CD4-positive, alpha-beta T cell treated with Interleukin-6 at 100 ng/mL for 8 hours (primary cell): ENCODE measurements at places on chromosomes 6 and 20.

GRCh38 chr6:14986370-14986769 is 259.5 kb upstream of the JARID2 start:
- DNase-seq: no peak

DNA sequence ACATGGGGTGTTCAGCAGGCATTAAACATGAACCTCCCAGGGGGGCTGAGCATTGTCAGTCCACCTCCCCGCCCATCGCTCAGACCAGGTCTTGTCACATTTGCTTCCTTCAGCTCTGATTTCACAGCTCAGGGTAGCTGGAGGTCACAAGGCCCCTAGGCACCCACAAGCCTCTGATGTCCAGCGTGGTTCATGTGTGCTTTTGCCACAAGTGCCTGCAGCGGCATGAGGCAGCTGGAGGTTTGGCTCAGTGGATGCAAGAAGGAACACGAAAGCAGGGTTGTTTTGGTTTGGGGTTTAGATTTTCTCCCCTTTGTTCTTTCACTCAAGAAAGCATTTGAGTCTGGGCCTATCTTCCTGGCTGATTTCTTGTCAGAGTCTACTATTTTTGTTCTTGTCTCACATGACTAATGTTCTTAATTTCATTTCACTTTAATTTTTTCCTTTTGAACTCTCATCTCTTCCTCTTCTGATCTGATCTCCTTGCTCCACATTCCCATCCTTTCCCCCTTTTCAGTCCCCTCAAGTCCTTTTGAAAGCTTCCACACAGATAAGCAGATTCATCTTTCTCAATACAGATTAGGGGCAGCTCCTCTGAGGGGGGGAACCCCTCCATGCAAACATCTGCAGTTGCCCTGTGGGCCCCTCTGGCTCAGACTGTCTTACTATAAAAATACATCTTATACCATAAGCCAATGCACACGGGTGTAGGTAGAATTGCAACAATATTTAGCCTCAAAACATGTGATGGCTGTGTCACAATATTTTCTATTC is 68.1 kb upstream of the CEP85L start:
- DNase-seq: peak; percentile 48

DNA sequence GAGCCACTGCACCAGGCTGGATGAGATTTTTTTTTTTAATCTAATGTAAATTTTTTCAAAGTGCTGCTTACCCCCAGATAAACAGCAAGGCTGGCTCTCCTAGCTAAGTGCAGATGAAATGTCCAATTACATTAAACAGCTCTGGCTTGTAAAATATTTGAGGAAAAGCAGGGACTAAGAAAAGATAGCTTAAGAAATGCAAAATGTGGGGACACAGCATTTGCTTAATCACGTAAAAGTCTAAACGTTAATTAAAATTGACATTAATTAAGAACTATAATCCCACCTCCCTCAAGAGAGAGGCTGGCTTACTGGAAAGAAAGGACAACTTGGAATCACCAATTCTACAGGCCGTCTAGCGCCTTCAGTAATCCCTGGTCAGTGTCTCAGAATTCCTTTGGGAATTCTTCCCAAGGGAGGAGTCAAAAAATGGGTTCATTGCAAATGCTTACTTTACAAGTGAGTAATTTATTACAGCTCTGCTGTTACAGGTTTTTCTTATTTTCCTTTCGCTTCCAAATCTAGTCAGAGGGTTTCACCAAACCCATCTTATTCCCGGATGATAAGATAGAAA is 13.6 kb upstream of the MARCKS start:
- no peak for DNase-seq

- no peak for DNase-seq
These were observed 39.4 kb upstream of the ARMH2 start for GRCh38 chr6:24838081-24838480.

- no peak for DNase-seq
These were observed 661.3 kb downstream of the BCKDHB start for GRCh38 chr6:80767808-80768207.

DNA sequence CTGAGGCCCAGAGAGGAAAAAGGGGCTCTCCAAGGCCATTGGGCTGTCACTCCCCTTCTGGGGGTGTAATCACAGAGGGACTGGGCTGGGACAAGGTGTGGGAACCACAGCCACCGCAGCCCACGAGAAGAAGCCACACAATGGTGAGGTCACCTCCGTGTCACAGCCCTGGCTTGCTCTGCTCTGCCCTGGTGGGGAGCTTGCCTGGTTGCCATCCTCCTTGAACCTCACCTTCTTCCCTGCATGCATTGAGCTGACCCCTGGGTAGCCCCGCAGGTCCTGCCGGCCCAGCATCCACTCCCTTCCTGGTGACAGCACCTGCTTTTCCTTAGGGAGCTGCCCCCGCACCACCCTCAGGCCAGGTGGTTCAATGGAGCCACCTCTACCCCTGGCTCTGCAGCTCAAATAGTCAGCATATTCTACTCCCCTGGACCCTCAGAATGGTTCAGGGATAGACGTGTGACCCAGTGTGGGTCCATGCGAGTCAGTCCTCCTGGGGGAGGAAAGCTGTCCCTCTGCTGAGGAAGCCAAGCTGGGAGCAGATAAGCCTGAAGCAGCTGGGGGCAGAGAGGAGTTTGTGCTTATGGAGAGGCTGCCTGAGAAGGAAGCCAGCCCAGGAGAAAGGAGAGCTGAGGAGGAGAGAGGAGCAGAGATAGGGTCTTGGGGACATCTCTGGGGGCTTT is 21.3 kb downstream of the RBM38 start:
- DNase-seq: no peak

GRCh38 chr20:7850775-7851490 is 89.3 kb downstream of the HAO1 start:
- no peak for DNase-seq

GRCh38 chr6:38987503-38987902 is 61.1 kb upstream of the GLP1R start:
- DNase-seq: no peak

GRCh38 chr20:46034039-46034438 is 5.0 kb downstream of the SLC12A5 start:
- DNase-seq: no peak

- DNase-seq: no peak
These were observed 537.9 kb downstream of the TENT5A start for GRCh38 chr6:81214414-81215091.

- DNase-seq: no peak
These were observed 20.0 kb upstream of the ARMC12 start for GRCh38 chr6:35716798-35717197.

GRCh38 chr20:10352934-10353824 is 80.8 kb downstream of the MKKS start:
- no peak for DNase-seq

DNA sequence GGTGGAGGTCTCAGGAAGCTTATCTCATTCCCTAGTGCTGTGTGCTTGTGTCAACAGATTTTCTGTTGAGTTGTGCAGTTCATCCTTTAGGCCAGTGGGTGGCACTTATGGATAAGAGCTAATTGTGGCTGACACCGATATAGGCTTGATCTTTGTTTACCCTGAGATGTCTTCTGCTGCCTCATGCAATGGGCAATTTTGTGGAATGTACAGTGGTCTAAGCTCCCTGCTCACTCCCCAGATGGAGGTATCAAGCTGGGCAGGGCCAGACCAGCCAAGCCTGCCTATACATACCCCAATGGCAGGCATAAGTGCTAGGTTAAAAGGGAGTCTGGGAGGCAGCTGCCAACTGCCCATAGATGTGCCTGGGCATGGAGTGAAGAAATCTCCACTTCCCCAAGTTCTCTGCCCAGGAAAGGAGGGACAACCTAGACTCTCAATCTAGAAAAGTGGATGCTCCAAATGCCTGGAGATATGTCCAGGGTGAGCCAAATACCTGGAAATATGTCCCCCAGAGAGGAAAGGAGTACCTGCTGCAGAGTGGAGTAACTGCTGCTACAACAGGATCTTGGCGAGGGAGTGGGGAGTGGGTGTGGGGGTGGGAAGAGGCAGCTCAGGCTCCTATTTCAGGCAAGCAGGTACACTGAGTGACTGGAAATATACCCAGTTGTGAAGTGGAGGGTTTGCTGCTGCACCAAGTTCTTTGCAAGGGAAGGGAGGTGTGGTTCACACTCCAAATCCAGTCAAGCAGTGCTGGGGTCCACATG is 53.2 kb upstream of the ARG1 start:
- DNase-seq: peak; percentile 54

- DNase-seq: peak; percentile 37
These were observed 1.7 kb downstream of the KCNK15 start for GRCh38 chr20:44747166-44748004.

- no peak for DNase-seq
These were observed 139.7 kb upstream of the TMEM170B start for GRCh38 chr6:11397622-11398450.

DNA sequence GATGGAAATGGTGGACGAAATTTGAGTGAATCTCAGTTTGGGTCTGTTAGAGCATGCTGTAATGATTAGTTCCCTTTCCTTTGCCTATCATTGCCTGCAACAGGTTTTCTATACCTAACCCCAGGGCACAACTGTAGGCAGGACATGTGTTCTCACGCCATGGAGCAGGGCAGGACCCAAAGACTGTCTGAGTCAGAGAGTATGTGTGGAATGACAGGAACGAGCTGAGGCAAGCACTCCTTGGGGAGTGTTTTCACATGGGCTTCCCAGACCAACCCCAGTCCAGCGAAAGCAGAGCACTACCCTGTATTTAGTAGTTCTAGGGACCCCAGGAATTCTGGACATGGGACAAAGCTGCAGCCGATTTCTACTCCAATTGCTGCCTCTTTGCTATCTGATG is 234.2 kb downstream of the HACE1 start:
- DNase-seq: no peak

DNA sequence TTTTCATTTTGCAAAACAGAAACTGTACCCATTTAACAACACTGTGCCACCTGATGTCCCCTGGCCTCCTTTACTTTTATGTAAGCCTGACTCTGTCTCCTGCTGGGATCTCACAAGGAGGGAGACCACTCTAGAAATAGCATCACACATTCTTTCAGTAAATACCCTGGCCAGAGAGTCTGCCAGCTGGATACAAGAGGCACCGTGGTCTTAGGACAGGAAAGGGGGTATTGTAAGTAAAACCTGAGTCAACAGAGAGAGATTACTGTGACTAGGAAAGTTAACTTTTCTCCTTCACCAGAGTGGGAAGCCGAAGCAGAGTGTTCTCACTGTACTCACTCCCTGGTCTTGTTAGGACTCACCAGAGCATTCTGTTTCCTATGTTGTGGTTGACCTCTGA is 27.8 kb downstream of the CMTR1 start:
- no peak for DNase-seq

DNA sequence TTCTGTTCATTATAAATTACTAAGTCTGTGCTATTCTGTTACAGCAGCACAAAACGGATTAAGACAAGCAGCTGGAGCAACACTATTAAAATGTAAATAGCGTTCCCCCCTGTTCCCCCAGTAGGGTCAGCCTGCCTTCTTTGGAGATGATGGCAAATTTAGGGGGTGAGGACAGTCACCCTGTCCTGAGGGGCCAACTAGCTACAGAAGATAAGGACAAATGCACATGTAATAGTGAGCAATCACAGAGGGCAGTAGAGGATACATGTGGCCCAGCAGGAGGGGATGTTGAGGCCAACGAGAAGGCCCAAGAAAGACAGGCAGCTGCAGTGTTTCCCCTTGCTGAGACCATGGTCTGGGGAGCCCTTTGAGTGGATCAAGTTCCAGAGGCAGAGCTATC is 266.7 kb upstream of the CDYL start:
- DNase-seq: no peak

GRCh38 chr6:15631432-15631831 is 31.4 kb downstream of the DTNBP1 start:
- DNase-seq: no peak

- DNase-seq: no peak
These were observed 96.4 kb downstream of the AIG1 start for GRCh38 chr6:143157131-143157530.

- DNase-seq: no peak
These were observed 70.5 kb upstream of the FKBP1C start for GRCh38 chr6:63140692-63141318.

- DNase-seq: no peak
These were observed 267.7 kb downstream of the RNF144B start for GRCh38 chr6:18654821-18655220.

- DNase-seq: no peak
These were observed 109.3 kb downstream of the IBTK start for GRCh38 chr6:82138075-82138791.

DNA sequence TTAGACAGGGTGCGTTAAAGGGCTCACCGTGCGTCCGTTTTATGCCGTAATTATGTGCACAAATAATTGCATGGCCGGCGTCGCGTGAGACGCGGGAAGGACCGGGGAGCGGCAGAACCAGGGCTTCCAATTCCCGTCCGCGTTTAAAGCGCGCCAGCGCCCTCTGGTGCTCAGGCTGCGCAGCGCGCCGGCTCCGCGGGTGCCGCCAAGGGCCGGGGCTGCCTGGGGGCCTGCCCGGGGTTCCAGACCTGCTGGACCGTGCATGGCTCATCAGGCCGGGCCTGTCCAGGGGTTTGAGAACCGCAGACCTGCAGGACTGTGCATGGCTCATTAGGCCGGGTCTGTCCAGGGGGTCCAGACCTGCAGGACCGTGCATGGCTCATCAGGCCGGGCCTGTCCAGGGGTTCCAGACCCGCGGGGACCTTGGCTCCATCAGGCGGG is 369.0 kb downstream of the THBS2 start:
- peak; percentile 71 for DNase-seq

DNA sequence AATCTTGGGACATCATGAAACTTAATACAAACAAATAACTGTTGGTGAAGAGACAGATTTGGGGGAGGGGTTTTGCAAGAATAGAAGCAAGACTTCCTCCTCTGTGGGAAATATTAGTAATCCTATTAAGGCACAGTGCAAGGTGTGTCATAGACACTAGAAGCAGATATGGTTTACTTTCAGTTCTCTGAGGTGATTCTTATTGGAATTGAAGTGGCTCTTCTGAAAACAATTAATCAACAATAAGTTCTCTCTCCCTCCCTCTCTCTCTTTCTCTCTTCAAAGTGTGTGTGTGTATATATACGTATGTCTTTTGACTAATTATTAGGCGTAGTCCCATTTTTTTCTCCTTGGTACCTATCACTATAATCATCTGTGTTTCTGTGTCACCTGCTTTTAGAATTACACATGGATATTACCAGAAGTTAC is 99.8 kb downstream of the HIVEP2 start:
- peak; percentile 45 for DNase-seq

- DNase-seq: no peak
These were observed 82.5 kb upstream of the BHLHE23 start for GRCh38 chr20:63089051-63089907.

DNA sequence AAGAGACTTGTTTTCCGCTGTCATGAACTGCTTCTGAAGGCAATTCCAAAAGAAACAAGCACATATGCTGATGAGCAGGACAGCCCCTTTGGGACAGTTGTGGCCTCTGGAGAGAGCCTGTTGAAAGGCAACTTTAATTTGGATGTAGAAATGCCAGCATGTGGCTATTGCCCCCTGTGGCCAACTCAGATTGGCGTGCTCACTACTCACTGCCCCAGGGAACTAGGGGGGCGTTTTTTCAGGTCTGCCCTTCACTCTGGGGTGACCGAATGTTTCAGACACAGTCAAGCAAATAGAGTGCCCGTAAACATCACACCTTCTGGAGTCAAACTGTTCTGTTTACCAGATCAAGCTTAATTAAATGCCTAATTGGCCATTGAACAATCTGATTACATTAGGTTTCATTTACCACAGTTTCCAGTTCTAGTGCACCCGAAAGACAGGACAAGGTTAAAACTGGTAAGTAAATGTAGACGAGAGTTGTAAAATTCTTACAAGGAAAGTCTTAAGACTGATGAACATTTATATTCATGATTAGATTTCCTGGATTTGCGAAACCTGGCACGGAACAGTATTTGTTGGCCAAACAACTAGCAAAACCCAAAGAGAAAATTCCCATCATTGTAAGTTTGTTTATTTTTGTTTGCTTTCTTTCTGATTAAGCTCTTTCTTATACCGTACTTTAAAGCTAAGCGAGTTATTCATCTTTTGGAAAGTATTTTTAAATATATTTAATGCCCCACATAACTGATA is 75.9 kb upstream of the SYNJ2 start:
- no peak for DNase-seq

GRCh38 chr6:2875359-2876191 is 27.5 kb downstream of the SERPINB9 start:
- DNase-seq: peak; percentile 61
